ENCODE measurements at places on chromosomes 4 and X.

GRCh38 chrX:40108162-40108958 is 10.6 kb upstream of the BCOR start:
- no peak for DNase-seq

GRCh38 chr4:26412381-26413372 is 77.6 kb downstream of the CCKAR start:
- no peak for DNase-seq

DNA sequence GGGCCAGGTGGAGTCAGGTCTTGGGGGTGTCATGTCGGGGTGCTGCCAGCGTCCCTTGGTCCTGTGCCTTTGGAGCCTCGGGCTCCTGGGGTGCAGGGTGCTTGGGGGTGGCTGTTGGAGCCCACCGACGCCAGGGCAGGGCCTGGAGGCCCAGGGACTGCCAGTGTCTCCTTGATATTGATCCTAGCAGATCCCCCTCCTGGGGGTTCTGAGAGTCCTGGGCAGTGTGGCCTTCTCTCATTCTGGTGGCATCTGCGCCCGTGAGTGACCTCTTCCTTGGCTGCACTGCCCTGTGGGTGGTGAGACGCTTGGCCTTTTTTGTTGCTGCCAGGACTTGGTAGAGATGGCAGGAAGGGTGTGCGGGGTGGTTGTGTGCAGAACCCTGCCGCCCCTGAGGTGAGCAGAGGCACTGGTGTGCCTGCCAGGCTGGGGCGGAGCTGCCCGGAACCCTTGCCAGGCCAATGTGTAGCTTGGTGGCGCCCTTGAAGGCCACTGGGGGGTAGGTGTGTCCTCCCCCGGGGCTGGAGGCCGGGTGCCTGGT is 7.0 kb downstream of the NAT8L start:
- DNase-seq, result no peak

DNA sequence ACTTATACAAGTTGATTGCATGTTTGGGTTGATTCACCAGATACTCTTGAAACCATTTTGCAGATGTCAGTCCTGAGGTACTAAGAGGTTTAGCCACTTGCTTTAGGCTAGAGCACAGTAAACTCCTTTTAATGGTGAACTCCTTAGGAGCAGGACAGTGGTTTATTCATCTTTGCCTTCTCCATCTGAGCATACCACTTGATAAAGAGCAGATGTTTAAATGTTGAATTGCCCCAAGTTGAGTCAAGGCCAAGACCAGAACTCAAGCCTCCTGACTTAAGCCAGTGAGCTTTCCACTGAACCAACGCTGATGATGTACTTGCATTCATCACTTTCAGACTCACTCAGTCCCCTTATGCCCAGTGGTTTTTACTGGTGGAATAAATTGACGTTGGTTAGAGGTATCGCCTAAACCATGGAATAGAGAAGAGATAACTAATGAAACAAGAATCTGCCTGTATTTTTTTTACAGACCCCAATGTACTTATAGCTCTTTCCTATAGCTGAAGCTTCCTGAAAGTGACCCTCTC is 7.5 kb downstream of the DAPP1 start:
- no peak for DNase-seq
